Ureter (tissue), 1 donor: ENCODE measurements at places on chromosomes 4 and X. TPM values are rescaled to one million over a fixed set of nuclear protein-coding genes. Genes with fewer than 3 reads are reported as not detected.

GNRHR gene
- not detected for total RNA-seq

CAPN6 gene
- total RNA-seq, result 0.47 TPM

UGT2A1 gene
- not detected for total RNA-seq

IL1RAPL1 gene
- total RNA-seq, result 0.49 TPM

SORCS2 gene
- total RNA-seq, result 2.8 TPM

DNA sequence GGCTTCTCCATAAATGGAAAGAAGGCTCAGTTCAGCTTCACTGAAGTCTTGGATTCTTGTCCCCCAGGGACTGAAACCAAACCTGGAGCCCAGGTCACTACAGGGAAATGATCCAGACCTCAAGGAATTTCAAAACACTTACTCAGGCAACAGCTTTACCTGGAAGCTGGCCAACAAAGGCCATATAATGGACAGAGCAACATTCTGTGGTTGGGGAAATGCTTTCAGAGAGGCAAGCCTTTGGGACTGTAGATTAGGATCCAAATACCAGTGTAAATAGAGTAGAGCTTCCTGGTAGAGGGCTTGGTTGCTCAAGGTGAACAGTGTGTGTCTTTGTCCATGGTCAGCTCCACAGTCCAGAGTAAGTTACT is 57.0 kb upstream of the PROM1 start:
- DNase-seq, result peak; percentile 78

DNA sequence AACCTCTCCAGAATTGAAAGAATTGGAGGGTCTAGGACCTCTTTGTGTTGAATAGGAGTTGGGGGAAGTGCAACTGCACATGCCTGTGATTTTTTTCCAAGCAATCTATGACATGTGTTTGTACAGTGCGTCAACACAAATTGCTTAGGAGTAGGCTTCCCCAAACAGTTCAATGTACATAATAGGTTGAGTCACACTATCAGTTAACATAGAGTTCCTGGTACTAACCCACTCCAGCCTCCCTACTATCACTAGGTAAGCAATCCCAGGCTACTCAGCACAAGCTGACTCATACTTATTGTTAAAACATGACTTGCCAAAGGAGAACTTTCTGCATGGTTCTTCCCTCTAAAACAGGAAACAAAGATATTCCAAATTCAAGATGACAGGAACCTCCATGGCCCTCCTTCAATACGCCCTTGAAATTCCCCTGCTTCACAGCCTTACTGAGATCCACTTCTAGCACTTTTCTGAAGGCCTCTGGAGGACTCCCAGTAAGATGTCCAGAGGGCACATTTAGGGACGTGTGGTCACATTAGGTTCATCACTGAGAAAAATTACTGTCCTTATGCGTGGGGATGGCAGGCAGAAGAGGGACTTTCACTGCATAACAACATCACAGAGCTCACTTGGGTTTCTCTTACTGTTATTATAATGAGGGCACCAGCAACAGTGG is 8.4 kb upstream of the VSIG1 start:
- no peak for DNase-seq

DNA sequence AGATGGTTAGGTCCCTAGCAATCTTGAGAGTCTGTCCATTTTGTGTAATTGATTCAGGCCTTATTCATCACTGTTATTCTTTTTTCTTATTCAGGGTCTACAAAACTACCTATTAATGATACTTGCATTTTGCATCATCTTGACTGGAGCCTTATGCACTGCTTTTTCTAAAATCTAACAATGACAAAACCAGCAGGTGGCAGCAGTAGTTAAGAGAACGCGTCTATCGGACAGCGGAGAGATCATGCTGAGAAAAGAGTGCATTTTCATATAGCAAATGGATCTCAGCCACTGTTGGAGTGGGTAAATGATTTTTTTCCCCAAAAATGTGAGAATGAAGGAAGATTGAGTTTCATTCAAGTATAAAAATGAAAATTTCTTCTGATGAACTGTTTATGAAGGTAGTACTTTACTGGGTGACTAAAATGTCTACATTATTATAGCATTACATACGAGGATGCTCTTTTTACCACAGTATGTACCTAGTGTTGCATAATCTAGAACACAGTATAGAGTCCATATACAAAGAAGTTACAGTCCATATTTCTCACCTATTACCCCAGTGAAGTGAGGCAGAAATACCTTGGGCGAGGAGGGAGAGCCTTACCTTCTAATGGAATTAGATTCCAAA is 43.2 kb downstream of the TMEM144 start:
- peak; percentile 61 for DNase-seq

- DNase-seq, result no peak
Observed at GRCh38 chr4:72809208-72809607, 240.2 kb upstream of the ADAMTS3 start.

DNA sequence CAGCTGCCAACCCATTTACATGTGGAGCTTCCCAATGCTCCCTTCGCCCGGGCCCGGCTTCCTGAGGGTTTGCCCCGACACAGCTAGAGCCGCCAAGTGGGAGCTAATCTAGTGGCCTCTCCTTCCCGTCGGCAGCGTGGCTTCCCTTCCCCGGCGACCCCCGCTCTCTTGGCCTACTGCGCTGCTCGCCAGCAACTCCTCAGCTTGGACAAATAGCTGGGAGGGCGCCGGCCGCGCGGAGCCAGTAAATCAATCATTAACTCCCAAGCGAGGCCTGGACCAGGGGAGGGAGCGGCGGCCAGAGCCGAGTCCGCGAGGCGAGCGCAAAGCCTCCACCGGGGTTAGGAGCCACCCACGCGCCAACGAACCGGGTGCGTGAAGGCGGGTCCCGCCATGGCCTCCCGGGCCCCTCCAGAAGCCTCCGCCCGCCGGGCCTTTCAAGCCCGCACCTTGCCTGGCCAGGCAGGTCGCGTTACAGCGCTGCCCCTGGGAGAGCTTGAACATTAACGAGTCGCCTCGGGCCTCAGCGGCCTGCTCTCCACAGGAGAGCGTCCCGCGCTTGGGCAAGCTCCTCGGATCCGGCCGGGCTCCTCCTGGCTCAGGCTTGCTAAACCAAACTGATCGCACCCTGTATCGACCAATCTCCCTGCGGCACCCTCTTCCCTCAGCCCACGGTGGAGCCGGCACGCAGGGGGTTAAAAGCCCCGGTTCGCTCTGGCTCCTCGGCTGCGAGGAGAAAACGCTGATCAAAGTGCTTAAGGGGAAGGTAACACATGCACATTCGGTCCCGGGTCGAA is 10.6 kb upstream of the BCOR start:
- no peak for DNase-seq

- no peak for DNase-seq
Observed at GRCh38 chrX:46461660-46462191, 83.5 kb downstream of the ZNF674 start.

GRCh38 chr4:65719635-65720034 is 49.3 kb upstream of the EPHA5 start:
- DNase-seq, result no peak

- DNase-seq, result no peak
Observed at GRCh38 chrX:54427837-54428424, 12.3 kb upstream of the TSR2 start.

- DNase-seq, result no peak
Observed at GRCh38 chrX:111823128-111823527, 52.9 kb upstream of the TRPC5OS start.

DNA sequence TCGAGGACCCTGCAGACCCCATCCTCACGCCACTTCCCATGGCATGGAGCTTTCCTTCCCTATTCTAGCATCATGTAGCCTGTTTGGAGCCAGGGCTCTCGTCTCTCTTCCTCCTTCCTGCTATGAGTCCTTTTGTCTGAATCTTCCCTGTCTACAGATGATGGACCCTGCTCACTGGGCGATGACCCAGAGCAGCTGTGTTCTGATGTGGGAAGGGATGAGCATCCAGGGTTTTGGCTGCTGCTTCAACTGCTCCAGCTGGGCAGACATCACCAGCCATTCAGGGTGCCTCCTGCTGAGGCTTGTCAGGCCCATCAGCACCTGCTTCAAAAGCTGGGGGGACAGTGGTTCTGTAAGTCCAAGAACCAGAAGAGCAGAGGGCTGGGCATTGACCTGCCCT is 3.2 kb upstream of the CCKAR start:
- no peak for DNase-seq

GRCh38 chr4:184598753-184599491 is 50.3 kb downstream of the CASP3 start:
- DNase-seq, result no peak

DNA sequence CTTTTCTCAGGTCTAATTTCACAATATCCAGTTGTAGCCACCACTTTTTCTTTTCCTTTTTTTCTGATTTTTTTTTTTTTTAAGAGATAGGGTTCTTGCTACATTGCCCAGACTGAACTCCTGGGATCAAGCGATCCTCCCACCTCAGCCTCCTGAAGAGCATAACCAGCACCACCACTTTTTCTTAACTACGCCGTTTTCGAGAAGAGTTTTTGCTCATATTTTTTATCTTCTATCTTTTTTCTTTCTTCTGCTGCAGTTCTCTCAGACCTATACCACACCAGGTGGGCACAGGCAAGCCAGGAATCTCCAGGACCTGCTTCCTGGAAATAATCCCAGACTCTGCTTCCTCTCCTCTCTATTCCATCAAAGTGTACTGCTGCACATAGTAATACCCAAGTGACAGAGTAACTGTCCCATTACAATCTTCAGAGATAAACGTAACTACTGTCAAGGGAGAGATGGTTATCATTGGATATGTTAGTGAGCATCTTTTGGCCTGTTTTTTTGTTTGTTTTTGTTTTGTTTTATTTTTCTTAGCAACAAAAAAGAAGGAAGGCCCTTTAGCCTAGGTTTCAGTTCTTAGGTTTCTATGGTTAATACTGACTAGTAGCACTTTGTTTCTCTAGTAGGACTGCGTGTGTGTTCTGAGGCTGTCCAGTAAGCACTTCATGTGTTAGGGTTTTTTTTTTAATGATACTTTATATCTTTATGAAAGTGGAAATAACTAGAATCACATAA is 59.2 kb upstream of the TXK start:
- no peak for DNase-seq
